ENCODE measurements at places on chromosomes 7 and 10.

GRCh38 chr7:54543051-54543488 is 895 bp downstream of the VSTM2A start:
- no peak for DNase-seq

DNA sequence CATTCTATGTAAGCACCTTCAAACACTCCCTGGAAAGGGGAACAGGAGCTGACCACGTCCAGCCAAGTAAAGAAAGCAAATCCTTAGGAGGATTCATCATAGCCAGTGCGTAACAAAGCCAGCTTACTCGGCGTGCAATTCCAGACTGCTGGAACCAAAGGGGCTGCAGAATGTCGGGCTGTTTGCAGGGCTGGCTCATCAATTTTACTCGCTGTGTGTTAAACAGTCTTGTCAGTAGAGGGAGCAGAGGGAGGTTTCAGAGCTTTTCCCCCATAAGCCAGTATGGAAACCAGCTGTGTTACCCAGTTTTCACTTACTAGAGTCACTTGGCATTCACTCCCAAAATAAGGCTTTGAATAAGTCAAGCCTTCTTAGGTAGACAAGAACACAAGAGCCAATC is 127.1 kb downstream of the KMT2E start:
- DNase-seq, result no peak

DNA sequence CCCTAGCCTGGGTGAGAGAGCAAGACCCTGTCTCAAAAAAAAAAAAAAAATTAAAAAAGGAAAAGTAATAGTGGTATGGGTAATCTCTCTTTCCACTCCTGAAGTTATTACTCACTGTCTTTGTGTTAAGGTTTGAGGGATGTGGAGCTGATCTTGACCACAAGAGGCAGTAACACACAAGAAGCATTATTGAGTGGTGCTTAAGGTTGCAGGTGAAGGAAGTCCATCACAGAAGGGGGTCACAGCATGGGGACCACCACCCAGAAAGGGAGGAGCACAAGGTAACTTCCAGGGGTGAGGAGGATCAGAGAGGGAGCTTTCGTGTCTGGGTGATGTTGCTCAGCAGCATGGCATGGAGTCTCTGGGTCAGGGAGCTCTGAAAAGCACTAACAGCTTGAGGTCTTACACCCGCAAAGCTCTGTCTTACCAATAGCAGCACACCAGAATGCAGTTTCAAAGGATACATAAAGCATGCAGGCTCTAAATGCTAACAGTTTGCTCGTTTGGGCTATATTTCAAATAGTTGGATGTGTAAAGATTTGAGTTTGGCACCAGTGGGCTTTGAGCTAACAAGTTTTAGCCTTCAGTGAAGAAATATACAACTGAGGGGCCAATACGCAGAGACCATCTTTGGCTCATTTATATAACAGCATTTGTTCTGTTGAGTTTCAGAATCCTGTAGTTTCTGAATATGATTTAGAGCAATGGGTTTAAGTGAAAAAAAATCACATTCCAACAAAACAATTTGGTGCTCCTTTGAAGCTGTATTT is 100.4 kb upstream of the DNAJC1 start:
- no peak for DNase-seq

- DNase-seq, result no peak
Measured at GRCh38 chr10:70585578-70586169, 16.9 kb downstream of the PRF1 start.

- no peak for DNase-seq
Measured at GRCh38 chr7:21326241-21326640, 101.6 kb upstream of the SP4 start.

DNA sequence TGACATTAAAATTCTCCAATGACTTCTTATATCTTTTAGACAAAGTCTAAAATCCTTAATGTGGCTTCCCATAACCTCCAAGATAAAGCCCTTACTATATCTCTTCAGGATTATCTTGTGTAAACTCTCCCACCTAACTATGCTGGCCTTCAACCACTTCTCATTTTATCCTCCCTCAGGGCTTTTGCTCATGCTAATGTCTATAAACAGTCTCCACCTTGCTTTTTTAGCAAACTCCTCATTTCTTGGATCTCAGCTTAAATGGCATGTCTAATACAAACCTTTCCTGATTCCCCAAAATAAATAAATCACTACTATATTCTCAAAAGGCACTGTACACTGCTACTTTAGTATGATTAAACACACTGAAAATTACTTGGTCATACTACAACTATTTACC is 181.2 kb downstream of the LRRN3 start:
- no peak for DNase-seq

GRCh38 chr7:491958-492713 is 27.5 kb downstream of the PDGFA start:
- no peak for DNase-seq

DNA sequence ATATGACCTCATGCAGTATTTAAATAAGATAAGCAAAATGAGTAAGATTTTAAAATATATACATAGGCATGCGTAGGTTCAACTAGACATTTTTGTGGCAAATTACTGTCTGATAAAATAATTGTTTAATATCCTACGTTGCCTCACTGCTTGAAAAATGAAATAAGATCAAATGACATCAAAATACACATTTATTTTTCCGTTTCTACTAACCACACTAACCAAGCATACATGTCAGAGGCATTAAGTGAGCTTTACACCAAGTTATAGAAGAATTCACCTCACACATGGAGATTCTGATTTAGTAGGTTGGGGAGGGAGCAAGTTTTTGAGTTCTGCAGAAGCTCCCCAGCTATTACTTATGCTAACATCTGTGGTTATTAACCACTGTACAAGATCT is 66.8 kb downstream of the RSU1 start:
- no peak for DNase-seq

DNA sequence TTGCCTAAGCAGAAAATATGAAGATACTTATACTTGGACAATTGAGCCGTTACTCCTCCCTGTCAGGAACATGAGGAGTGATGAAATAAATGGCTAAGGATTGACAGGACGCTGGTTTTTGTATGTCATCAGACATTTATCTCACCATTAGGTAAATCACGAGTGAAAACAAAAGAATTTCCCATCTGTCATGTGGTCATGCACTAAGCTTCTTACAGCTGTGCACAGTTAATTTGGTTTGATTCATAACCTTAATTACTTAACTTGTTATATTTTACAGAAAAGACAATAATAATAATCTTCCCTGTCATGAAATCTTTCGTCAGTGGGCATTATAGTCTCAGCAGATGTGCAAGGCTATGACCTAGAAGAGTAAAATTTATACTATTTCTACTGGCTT is 266.5 kb downstream of the HGF start:
- DNase-seq, result no peak

GRCh38 chr7:87447116-87447635 is 28.3 kb downstream of the ABCB4 start:
- DNase-seq, result no peak

DNA sequence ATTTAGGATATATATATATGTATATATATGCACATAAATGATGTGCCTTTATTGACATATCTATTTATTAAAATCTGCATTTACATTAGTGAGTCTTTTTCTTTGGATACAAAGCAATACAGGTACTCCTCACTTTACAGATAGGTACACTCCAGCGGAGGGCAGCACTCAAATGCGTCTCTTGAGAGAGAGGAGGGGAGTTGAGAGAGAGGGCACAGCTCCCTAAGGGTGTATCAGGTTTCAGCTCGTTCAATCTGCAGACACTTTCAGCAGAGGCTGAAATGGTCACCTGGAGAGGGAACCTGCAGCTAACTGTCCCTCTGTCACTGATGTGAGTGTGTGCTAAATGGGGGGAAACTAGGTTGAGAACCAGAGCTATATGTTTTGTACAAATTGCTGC is 21.5 kb downstream of the C10orf53 start:
- DNase-seq, result no peak

DNA sequence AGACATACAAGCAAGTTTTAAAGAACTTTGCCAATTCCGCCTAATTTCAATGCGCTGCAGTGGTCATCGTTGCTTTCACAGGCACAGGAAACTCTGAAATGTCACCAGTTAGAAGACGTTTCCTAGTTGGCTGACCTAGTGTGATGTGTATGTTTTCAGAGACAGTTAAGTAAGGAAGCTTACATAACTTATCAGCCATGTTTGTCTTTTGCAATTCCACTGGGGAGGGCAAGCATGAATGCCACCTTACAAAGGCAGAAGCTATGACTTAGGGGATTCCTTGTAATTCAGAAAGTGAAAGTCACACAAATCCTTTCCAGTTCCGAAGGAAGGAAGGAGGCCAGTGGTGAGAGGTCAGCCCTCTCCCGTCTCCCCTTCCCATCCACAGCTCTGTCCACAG is 15.0 kb upstream of the NPS start:
- DNase-seq, result no peak

DNA sequence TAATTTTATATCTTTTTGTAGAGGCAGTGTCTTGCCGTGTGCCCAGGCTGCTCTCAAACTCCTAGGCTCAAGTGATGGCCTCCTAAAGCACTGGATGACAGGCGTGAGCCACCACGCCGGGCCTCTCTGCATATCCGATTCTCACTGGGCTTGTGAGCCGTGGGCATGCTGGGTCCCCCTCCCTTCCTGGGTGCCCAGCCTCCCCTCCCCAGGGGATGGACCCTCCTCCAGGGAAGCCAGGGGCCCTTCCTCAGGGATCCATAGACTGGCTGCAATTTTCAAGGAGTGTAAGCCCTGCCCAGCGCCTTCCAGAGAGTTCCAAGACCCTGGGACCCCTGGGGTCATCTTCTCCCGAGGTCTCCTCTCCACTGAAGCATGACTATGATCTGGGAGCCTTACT is 23.7 kb upstream of the ELFN1 start:
- no peak for DNase-seq

- DNase-seq, result no peak
Measured at GRCh38 chr10:32337350-32337749, 9.6 kb downstream of the EPC1 start.

DNA sequence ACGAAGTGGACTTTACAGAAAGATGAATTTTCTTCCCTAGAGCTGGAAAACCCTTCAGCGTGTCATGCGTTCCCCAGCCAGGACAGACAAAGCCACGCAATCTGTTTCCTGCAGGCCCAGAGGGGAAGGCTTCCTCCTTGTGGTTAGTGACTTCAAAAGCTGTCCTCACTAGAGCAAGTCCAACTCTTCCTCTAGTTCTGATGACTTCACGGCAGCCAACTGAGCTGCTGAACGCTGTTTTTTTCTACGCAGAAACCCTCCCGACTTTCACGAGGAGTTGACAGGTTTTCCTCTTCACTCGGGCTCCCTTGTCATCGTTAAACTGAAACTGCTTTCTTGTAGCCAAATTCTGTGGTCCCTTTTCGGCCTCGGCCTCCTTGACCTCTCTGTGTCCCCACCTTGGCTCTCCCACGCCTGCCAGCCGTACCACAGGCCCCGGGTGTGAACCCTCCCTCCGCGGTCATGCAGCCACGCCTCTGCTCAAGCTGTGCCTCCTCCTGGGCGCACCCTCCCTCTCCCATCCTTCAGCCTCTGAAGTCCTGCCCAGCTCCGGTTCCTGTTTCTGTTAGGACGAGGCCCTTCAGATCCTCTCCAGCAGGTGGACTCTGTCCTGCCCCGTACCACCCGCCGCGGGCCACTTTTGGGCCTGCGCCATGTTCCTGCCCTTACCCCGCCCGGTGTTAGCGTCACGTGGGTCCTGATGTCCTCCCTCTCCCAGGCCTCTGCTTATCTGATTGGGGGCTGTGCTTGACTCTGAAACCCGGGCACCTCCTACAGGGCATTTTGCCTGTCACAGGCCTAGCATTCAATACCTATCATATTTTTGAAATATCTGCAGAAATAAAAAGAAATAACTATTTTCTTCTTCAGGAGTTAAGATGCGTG is 39.3 kb downstream of the CUX1 start:
- peak; percentile 79 for DNase-seq

GRCh38 chr7:85144771-85145170 is 42.1 kb downstream of the SEMA3D start:
- DNase-seq, result no peak

- no peak for DNase-seq
Measured at GRCh38 chr10:101444058-101444898, 90.3 kb downstream of the BTRC start.

DNA sequence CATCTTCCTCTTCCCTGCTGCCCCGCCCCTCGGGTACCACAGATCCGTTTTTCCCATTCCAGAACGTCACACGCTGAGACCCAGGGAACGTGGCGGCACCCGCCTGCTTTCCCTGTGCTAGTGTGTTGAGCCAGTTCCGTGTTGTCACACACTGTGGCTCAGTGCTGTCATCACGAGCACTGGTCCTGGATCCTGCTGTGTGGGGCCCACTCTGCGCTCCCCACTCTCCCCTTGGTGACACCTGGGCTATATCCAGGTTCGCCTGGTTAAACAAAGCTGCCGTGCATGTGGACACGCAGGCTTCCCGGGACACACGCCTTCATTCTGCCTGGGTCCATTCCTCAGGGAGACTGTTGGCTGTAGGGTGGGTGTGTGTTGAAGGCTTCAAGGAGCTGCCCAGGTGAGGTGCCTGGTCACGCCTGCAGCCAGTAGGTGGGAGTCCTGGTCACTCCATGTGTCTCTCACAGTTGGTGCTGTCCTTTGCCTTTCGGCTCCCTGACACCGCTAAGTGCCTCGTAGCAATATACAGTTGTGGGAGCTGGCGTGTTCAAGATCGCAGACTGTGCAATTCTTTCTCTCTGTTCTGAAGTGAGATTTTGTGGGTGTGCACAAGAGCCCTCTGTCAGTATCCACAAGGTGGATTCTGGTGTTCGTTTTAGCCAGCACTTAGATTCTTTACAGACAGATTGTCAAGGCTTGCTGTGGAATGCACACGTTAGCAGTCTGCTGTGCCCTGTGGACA is 88.6 kb downstream of the INPP5A start:
- no peak for DNase-seq

GRCh38 chr7:52540041-52540440 is 495.4 kb upstream of the POM121L12 start:
- DNase-seq, result no peak

Measured in SJSA1 (cell line).